ENCODE measurements at places on chromosomes 1 and 21.
A peak's percentile ranks its signal among the peaks of the same experiment; 100 is the strongest.

DNA sequence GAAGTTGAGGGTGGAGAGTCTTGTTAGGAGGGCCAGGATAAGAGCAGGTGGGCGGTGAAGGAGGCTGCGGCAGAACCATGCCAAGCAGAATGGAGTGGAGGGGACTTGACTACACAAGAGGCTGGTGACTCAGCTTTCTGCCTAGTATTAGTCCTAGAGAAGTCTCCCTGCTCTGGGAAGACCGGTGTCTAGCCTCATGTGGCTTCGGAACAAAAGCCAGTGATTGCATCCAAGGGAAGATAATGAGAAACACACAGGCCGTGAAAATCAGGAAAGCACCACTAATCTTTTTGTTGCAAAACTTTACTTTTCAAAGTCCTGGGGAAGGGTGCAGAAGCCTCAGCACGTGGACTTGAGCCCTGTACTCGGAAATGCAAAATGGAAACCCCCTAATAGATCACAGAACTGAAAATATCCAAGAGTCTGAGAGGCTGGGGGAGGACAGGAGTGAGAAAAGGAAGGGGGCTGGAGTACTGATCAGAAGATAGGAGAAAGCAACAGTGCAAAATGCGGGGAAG lies 31.4 kb downstream of the DDR2 start:
- DNase-seq, result no peak

- no peak for DNase-seq
These were observed 10.2 kb upstream of the ATP13A2 start for GRCh38 chr1:17021896-17022295.

- DNase-seq, result no peak
These were observed 48.3 kb upstream of the LBR start for GRCh38 chr1:225476100-225476511.

DNA sequence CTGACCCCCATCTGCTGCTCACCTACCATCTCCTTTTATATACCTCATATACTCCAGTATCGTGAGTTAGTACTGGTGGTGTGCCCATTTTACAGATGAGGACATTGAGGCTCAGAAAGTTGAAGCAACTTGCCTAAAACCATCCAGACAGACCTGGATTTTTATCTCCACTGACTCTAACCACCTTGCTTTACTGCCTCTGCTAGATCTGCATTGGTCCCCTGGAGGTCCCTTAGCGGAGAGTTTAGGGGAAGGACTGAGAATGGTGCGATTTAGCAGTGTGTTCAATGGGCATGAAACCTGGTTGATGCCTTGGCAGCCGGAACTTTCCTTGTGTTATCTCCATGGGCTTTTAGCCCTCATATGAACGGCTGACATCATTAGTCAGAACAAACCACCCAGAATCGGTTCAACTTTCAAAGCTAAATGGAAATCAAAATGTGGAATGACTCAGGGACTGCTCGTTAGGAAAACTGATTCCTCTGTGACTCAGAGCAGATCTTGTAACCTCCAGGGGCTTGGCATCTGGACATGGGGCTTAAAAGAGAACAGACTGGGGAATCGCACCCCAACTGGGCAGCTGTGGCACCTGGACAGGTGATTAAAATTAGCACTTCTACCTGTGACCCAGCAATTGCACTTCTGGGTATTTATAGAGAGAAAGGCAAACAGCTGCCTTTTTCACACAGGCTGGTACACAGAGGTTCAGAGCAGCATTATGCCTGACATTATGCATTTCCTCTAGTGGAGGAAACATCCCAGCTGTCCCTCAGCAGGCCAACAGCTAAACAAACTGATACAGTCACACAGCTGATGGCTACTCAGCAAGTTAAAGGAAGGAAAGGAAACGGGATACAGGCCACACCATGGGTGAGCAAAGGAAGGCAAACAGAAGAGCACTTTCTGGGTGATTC lies 25.3 kb downstream of the TMEM51 start:
- DNase-seq, result no peak

GRCh38 chr1:2275796-2276536 lies 47.8 kb downstream of the SKI start:
- DNase-seq, result no peak

DNA sequence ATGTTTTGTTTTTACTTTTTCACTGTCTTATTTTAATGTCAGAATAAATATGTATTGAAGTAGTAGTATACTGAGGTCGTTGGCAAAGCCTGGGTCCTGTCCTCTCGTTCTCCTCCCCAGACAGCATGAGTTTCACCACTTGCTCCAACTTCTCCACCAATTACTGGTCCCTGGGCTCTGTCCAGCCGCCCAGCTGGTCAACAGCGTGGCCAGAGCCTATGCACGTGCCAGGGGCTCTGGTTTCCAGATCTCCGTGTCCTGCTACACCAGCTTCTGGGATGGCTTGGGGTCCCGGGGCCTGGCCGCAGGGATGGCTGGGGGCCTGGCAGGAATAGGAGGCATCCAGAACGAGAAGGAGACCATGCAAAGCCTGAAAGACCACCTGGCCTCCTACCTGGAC lies 19.3 kb downstream of the PTPN14 start:
- no peak for DNase-seq

DNA sequence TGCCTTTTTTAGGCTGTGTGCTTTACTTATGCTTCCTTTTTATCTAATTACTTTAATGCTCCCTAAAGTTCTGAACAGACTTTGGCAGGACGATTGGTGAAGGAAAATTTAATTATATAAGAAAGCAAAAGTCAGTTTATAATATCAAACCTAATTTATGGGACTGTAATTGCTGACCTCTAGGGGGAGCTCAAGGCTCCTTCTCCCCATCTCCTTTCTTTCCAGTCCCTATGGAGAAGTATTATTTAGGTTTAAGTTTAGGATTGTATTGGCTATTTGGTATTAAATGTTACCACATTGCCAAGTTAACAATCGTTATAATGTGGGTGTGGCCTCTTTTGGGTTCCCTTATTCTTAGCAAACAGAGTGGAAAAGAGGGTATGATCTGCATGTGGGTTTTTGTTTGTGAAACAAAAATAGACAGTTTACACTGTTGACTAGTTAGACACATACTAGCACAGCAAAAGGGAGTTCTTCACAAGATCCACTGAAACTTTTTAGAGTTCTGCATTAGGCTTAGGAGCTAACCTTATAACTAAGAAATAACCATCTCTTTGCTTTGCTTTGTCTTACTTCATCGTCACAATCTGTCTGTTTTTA lies 48.2 kb upstream of the TNFSF4 start:
- DNase-seq, result no peak

GRCh38 chr1:51265618-51266017 lies 29.5 kb downstream of the RNF11 start:
- no peak for DNase-seq

- no peak for DNase-seq
These were observed 50.7 kb downstream of the EBNA1BP2 start for GRCh38 chr1:43121256-43121900.

- DNase-seq, result no peak
These were observed 179.0 kb downstream of the PTPRU start for GRCh38 chr1:29415156-29415830.

DNA sequence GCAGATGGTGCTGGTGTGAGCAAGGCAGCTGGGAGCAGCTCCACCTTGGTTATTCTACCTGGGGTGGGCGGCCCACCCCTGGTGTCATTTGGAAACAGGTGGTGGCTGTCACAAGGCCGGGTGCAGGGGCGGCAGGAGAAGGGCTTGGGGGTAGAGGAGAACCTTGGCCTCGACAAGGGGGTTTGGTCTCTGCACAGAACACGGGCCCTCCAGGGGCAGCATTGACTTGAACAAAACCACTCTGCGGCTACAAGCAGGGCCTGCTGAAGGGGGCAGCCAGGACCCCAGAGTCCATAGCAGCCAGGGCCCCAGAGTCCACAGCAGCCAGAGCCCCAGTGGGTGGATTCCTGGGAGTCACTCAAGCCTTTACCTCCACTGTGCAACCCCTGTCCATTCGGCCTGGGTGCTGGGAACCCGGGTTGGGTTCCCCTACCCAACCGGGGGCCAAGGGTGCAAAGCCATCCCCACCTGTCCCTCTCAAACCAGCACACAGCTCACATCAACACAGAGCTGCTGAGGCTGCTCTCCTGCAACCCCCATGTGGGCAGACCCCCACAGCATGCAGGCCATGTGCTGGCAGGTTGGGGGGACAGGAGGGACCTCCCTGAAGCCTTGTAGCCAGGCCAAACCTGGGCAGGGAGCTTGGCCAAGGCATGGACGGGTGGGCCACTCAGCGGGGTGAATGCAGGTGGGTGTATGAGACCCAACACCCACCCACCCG lies 7.7 kb downstream of the TRIM11 start:
- DNase-seq, result no peak

- DNase-seq, result no peak
These were observed 4.8 kb upstream of the HRNR start for GRCh38 chr1:152228831-152229230.

DNA sequence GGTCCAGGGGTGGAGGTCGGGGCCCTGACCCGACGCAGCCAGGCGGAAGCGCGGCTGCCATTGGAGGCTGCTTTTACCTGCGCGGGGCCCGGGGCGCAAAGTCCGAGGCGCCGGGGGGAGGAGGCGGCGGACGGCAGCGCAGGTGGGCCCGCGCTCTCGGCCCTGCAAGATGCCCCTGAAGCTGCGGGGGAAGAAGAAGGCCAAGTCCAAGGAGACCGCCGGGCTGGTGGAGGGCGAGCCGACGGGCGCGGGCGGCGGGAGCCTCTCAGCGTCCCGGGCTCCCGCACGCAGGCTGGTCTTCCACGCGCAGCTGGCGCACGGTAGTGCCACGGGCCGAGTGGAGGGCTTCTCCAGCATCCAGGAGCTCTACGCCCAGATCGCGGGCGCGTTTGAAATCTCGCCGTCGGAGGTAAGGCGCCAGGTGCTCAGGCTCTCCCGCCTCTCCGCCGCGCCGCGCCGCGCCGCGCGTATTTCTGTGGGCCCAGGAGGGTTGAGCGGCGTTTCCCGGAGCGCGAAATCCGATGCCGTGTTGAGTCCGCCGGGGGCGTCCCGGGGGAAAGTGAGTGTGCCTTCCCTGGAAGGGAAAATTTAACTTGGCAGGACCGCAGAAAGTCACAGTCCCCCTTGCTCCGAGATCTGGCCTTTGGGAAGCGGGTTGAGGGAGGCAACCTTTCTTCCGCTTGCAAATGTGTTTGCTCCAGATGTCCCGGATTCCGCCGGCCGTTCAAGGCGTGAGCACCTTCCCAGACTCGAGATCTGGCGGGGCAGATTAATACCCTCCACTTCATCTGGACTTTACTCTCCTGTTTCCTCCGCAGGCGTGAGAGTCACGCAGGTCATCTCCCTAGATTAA lies at the start of gene GIPC2:
TSS of gene GIPC2 (plus strand) at position 41 of the 853 bp plus-strand sequence. CDS start at position 170, 129 bp downstream.
- peak; percentile 47 for DNase-seq

- DNase-seq, result no peak
These were observed 994 bp downstream of the RO60 start for GRCh38 chr1:193060406-193060805.

DNA sequence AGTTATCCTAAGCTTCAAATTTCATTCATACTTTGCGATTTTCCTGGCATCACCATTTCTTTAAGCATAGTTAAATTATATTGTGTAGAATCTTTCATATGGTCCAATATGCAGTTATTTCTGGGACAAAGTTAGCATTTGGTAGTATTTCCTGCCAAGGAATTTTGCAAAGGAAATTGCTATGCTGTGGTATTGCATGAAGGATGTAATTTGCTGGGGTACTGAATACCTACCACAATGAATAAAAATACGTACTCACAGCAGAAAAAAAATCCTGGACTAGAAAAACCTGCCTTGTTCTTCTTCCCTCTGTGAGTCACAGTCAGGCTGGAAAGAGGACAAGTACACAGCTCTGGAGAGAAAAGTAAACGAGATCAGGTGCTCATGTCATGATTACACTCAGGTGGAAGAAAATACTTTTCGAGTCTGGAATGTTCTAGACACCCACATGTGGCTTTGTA lies 241.2 kb downstream of the PTBP2 start:
- no peak for DNase-seq

DNA sequence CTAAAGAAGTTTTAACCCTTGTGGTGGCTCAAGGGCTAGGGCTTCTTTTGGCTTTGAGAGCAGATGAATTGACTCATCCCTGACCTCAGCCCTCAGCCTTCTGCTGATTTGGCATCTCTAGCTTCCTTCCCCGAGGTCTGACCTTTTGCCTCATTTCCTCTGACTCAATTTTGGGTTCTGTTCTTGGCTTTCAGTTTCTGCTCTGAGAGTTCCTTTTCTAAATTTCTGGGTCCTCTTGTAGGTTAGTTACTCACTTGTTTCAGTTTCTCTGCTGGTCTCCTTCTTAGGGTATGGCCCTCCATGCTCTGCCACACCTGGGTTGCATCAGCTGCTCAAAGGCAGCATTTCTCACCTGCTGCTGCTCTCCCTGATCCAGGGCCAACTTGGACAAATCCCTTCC lies 19.4 kb downstream of the PDE4B start:
- peak; percentile 65 for DNase-seq

DNA sequence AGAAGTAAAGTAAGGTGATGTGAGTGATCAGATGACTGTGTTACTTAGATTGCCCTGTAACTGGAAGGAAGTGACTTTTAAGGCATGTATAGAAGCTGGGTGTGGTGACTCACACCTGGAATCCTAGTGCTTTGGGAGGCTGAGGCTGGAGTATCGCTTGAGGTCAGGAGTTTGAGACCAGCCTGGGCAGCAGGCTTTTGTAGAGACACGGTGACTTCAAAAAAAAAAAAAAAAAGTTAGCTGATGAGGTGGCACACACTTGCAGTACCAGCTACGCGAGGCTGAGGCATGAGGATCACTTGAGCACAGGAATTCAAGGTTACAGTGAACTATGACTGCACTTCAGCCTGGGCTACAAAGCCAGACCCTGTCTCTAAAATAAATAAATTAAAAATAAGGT lies 2.3 kb upstream of the USP16 start:
- no peak for DNase-seq

- no peak for DNase-seq
These were observed 122.3 kb downstream of the TM2D1 start for GRCh38 chr1:61602663-61603062.

GRCh38 chr1:119008483-119009311 lies 20.6 kb upstream of the TBX15 start:
- DNase-seq, result no peak

DNA sequence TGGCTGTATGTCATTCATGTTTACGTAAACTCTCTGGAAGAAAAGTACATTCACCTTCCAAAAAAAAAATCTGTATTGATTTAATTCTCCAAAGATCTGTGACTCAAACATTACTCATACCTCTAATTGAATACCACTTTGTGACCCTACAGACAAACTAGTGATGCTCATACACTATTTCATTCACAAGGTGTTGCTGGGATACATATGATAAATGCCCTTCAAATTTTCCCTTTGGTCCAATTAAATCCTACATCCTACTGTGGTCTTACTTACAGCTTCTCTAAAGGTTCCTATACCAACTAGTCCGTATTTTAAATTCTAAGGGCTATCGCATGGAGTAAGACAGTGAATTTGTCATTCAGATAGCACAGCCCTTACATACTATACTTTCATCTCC lies 26.8 kb upstream of the CADM3 start:
- DNase-seq, result no peak

- DNase-seq, result no peak
These were observed 76.8 kb downstream of the CD34 start for GRCh38 chr1:207833956-207834660.

- no peak for DNase-seq
These were observed 14.4 kb upstream of the CAMTA1 start for GRCh38 chr1:6770751-6771440.

- no peak for DNase-seq
These were observed 53.8 kb upstream of the TARDBP start for GRCh38 chr1:10958614-10959013.

All from stimulated activated CD8-positive, alpha-beta memory T cell treated with anti-CD3 and anti-CD28 coated beads, Interleukin-4, amount 100 ng/mL, for 48 hours (primary cell).